ENCODE measurements at places on chromosomes 1 and 21.

DNA sequence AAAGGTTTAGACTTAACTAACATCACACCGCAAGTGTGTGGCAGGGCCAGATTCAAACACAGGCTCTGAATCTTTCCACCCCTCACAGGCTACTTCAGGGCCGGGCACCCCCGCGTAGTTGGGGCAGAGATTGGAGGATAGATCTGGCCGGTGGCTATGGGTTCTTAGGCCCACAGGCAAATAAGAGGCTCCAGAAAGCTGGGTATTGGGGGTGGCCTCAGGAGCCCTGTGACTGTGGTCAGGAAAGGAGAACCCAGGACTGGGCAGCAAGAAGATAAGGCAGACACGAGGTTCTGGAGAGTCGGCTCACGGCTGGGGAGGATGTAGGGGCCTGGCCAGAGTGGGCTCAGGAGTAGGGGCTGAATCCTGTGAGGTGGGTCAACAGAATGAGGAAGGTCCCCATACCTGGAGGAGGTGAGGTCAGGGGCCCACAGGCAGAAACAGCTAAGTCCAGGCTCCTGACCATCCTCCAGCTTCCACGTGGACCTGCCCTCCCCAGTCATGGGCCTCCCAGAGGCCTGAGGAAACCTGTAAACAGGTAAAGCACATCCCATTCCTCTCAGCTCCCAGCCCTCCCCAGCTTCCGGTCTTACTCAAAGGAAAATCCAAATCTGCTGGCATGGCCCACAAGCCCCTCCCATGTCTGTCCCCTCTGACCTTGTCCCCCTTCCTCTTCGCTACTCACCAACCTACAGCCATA, 306.2 kb downstream of the MATN1 start:
- no peak for DNase-seq

- no peak for DNase-seq
Observed at GRCh38 chr1:185054365-185055060, 9.2 kb downstream of the RNF2 start.

GRCh38 chr1:25028907-25029599, 99.0 kb upstream of the RUNX3 start:
- DNase-seq: no peak

- DNase-seq: no peak
Observed at GRCh38 chr1:227245613-227246320, 72.5 kb downstream of the CDC42BPA start.

DNA sequence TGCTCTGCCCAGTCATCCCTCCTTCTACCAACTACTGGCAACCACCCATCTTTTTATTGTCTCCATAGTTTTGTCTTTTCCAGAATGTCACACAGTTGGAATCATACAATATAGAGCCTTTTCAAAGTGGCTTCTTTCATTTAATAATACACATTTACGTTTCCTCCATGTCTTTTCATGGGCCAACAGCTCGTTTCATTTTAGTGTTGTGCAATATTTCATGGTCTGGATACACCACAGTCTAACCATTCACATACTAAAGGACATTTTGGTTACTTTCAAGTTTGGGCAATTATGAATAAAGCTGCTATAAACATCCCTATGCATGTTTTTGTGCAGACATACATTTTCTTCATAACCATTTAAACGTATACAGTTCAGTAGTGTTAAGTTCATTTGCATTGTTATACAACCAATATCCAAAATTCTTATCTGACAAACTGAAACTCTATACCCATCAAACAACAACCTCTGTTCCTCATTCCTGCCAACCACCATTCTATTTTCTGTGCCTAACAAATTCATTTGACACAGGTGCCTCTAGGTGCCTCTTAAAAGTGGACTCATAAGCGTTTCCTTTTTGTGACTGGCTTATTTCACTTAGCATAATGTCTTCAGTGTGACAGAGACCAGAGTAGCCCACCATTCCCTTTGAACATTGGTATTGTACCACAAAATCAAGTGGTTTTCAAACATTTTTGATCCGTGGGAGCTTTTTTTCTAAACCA, 138.1 kb downstream of the NR5A2 start:
- no peak for DNase-seq

GRCh38 chr21:17931080-17931479, 111.9 kb upstream of the C21orf91 start:
- no peak for DNase-seq

GRCh38 chr1:68538941-68539340, 42.1 kb upstream of the DEPDC1 start:
- no peak for DNase-seq

DNA sequence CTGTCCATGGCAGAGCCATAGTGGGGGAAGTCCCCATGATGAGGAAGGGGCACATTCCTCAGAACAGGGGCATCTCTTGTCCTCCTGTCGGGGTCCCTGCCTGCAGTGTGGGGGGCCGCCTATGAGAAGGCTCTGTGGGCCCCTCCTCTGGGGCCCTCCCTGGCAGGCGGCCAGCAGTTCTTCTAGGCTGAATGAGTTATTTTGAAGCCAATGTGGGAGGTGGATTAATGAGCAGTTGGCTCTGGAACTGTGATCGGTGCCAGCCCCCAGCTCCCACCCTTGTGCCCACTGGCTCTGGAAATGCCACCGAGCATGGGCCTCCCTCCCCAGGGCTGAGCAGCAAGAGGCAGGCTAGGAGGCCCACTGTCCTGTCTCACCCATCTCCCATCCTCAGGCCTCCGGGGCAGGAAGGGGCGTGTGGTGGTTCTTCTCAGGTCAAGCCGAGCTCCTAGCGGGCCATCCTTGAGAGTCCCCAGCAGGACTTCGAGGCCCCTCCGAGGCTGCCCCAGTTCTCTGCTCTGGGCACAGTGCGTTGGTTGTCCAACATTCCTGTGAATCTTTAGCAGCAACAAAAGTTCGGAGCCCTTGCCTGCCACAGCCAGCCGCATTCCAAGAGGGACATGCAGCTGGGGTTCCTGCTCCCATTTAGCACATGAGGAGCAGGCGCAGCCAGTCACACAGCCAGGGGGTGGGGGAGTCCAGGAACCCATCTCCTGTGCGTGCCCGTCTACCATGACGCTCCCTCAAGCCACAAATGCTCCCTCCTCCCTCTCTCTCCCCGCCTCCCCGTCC, 57.2 kb downstream of the EDN2 start:
- no peak for DNase-seq

DNA sequence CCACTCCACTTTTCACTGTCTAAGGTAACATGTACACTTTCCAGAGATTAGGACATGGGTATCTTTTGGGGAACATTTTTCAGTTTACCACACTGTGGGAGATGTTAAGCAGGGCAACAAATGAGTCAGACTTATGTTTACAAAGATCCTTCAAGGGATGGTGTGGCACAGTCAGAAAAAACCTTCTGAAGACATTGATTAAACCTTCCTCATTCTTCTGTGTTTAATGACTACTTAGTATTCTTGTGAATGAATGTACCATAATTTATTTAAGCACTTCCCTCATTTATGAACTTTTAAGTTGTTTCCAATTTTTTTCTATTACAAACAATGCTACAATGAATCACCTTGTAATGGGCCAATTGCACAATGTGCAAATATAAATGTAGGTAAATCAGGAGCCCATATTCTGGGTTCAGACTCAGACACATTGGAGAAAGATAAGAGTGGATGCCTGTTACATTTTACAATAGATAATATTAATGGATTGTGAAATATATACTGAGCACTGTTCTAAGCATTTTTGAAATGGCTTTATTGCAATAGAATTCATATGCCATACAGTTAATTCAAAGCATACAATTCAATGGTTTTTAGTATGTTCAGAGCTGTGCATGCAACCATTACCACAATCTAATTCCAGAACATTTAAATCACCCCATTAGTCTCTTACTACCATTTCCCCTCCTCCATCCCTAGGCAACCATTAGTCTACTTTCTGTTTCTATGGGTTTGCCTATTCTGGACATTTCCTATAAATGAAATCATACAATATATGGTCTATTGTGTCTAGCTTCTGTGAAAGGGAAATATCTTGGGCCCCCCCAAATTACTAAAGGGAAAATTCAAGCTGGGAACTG, 1.9 kb upstream of the SFT2D2 start:
- DNase-seq: no peak

GRCh38 chr1:20089328-20090077, 19.5 kb downstream of the PLA2G5 start:
- no peak for DNase-seq

DNA sequence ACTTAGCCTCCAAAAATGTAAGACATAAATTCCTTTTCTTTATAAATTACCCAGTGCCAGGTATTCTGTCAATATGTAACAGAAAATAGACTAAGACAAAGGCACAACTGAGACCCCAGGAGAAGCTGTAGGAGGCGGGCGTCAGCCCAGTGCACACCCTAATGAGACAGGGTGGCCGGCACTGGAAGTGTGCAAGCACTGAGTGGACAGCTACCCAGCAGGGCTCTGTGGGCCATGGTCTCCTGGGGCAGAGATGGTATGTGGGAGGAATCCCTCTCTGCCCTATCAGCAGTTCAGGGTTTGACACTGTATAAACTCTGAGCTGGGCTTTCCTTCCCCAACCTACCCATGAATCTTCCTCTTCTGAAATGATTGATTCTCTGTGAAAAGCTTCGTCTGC, 139.5 kb downstream of the GLIS1 start:
- DNase-seq: no peak
